ENCODE measurements at places on chromosomes 12 and 14. TPM values are rescaled to one million over a fixed set of nuclear protein-coding genes. Genes with fewer than 3 reads are reported as not detected.

The TMTC2 gene
- 1.0 TPM for total RNA-seq

The MSRB3 gene
- 22.8 TPM for total RNA-seq

The MIPOL1 gene
- total RNA-seq: 3.2 TPM

The KRT6C gene
- not detected for total RNA-seq

The HOXC4 gene
- 2.8 TPM for total RNA-seq

The IPO4 gene
- total RNA-seq: 75.7 TPM

The TCL1A gene
- not detected for total RNA-seq

The EIF2S1 gene
- 246 TPM for total RNA-seq

The GRIP1 gene
- 3.5 TPM for total RNA-seq

The RD3L gene
- not detected for total RNA-seq
